Activated T-helper 17 cell treated with anti-CD3 and anti-CD28 coated beads, Interleukin-2, amount 50 U/mL, for 72 hours (primary cell): ENCODE measurements at places on chromosomes 7 and 10. TPM values are rescaled to one million over a fixed set of nuclear protein-coding genes. Genes with fewer than 3 reads are reported as not detected.

NPC1L1 gene
- total RNA-seq: 0.32 TPM

RHOBTB1 gene
- total RNA-seq: 0.56 TPM

KCNH2 gene
- 0.77 TPM for total RNA-seq

ACBD7 gene
- total RNA-seq: 1.5 TPM

ZNF22 gene
- 7.3 TPM for total RNA-seq

SEMA3C gene
- not detected for total RNA-seq

ENKUR gene
- total RNA-seq: not detected

MMD2 gene
- total RNA-seq: not detected

KLF14 gene
- total RNA-seq: not detected

TBX20 gene
- total RNA-seq: not detected

JCAD gene
- 0.58 TPM for total RNA-seq

CTAGE4 gene
- 4.2 TPM for total RNA-seq
